ENCODE measurements at places on chromosomes 2 and 18.

- no peak for DNase-seq
Measured at GRCh38 chr2:201777043-201777442, 3.7 kb downstream of the ALS2 start.

- no peak for DNase-seq
Measured at GRCh38 chr18:37251679-37252078, 313.9 kb downstream of the CELF4 start.

- DNase-seq = no peak
Measured at GRCh38 chr2:203994735-203995134, 58.2 kb downstream of the ICOS start.

DNA sequence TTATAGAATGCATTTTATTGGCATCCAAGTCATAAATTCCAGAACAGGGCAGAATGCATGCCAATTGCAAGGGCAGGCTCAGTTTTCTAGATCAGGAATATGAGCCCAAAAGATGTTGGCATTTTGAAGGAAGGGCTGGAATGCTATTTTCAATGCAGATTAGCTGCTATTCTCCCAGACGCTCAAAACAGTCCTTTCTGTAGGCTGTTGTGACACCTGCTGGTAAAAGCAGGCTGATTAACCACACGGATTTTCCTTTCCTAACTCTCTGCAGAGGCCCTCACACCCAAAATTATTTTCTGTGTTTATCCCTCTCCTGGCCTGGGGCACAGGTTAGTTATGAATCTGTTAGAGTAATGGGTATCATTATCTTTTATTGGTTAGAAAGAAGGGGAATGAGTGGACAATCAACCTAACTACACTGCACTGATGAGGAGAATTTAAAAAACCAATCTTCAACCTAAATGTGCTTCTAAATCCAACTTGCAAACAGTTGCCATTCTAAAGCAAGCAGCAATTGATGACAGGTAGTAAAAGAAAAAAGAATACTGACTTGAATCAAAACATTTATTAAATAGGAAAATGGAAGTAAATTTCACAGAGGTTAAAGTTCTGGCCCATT is 94.0 kb downstream of the PLA2R1 start:
- DNase-seq = no peak

DNA sequence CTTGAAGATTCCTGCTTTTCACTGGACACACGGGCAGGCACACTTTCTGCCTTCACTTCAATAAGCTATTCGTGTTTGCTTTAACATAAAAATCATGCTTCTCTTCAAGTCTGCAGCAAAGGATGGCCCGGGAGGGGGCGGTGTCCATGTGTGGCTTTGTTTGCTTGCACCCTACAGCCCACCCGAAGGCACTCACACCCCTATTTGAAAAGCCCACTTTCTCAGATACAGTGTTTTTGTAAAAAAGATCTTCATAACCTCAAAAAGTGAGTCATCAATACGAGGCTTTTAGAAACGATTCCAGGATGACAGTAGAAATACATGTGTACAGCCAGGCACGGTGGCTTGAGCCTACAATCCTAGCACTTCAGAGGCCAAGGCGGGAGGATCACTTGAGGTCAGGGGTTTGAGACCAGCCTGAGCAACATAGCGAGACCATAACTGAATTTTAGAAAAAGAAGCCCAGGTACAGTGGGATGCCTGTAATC is 36.5 kb upstream of the HPCAL1 start:
- DNase-seq = no peak

GRCh38 chr2:190069936-190070696 is 7.6 kb upstream of the MSTN start:
- no peak for DNase-seq

- DNase-seq = no peak
Measured at GRCh38 chr18:9081940-9082339, 20.6 kb upstream of the NDUFV2 start.

GRCh38 chr2:85405201-85406059 is 4.7 kb downstream of the CAPG start:
- no peak for DNase-seq

DNA sequence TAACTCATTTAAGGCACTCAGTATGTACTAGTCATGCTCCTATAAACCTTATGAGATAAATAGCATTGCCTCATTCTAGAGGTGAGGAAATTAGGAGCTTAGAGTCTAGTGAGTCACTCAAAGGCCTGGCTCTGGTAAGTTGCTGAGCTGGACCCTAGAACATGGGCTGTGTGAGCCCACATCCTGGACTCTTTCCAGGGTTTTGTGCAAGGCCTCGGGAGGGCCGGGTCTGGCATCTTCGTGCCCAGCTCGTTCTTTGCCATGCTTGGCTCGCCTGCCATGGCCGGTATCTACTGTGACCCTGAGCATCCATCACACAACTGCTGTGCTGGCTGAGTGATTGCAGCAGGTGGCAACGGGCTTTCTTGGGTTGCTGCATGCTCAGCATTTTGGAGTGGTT is 168.0 kb downstream of the LPIN1 start:
- DNase-seq = no peak

- no peak for DNase-seq
Measured at GRCh38 chr18:67476585-67476984, 39.9 kb downstream of the DSEL start.

DNA sequence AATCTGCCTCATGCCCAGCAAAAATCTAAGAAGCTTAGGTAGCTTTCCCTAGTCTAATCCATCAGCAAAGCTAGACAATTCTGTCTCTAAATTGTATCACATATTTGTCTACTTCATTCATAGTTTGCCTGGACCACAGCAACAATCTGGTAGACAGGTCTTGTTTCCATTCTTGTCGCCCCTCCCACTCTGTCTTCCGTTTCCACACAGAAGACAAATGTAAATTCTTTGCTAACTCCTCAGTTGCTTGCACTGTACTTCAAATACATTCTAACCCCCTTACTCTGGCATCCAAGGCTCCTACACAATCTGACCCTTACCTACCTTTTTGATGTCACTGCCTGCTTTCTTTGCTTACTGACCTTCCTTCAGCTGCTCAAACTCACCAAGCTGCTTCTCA is 40.1 kb downstream of the THUMPD2 start:
- DNase-seq = no peak

DNA sequence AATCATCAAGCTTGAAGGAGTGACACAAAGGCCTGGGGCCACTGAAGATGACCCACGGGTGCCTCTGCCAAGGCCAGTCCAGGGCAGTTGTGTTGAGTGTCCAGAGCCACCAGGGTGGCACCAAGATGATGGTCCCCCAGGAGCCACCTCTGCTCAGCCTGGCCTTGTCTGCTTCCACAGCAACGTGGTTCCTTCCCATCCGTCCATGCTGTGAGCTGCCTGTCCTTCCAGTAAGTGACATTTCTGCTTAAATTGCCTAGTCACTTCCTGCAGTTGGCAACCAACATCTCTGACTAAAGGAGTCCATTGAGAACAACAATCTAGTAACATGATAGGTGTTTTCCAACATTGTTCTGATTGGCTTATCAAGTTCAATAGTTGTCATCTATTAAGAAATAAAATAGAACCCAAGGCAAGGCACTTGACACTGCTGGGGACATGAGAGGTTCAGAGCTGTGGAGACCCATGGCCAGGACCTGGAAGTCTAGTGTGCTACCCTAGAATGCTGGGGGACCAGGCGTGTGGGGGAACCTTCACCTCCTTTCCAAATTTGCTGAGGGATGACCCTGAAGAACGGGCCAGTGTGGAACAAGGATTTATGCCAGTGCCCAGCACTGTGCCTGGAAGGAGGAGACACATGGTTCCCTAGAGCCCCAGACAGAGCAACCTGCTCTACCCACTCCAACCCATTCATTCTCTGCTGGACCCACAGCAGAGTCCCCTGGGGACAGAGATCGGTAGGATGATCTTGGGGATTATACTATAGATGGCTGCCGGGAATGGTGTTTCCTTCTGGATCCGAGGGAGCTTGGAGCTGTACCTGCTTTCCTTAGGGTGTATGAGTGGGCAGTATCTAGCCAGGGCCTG is 98.9 kb upstream of the EPC2 start:
- no peak for DNase-seq

GRCh38 chr18:59029663-59030429 is 109.8 kb upstream of the SEC11C start:
- DNase-seq = no peak

- DNase-seq = no peak
Measured at GRCh38 chr2:129366263-129366662, 613.2 kb upstream of the RAB6C start.

- no peak for DNase-seq
Measured at GRCh38 chr18:79899609-79900445, 51.6 kb downstream of the SLC66A2 start.

DNA sequence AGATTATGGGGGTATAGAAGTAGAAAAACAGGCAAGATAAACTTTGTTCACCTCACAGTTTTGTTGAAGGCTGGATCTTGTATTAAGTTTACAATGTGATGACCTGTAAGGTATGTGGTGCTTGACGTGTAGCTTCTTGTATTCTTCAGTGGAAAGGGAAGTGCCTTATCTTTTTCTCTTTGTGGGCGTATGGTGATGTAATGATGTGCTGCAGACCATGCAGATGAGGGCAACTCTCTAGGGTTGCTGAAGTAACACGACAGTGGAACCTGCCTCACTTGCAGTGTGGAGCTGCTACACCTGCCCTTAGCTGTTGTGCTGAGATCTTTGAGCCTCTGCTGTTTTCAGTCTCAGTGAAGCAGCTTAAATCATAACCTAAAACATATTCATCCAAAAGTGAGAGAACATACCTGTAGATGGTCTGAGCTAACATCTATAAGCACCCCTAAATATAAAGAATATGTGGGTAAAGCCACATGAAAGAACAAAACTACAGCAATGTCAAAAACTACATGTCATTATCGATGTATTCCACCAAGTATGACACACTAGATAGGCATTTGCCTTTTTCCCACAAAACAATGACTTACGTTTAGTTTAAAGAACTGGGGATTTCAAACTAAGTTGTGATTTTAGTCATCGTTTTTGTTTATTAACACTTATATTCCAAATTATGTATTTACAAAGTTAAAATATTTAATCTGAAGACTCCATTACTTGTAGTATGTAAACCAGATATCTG is 1144.1 kb downstream of the CNTNAP5 start:
- no peak for DNase-seq

DNA sequence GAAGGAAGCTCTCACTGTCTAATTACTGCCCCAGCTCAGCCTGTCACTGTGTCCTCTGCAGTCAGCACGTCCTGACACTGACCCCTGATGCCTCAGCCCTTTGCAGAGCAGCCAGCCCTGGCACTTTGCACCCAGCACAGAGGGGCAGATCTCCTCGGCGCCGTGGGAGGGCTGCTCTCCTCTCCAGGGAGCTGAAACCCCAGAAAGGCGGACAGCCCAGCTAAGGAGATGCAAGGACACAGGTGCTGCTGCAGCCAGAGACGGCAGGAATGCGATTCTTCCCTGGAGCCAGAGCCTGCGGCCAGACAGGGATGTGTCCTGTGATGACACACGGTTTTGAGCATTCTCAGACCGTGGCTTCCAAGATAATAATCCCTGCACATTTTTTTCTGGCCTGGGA is 34.5 kb upstream of the SIX3 start:
- DNase-seq = no peak

- DNase-seq = no peak
Measured at GRCh38 chr2:77156599-77156998, 365.6 kb downstream of the LRRTM4 start.

DNA sequence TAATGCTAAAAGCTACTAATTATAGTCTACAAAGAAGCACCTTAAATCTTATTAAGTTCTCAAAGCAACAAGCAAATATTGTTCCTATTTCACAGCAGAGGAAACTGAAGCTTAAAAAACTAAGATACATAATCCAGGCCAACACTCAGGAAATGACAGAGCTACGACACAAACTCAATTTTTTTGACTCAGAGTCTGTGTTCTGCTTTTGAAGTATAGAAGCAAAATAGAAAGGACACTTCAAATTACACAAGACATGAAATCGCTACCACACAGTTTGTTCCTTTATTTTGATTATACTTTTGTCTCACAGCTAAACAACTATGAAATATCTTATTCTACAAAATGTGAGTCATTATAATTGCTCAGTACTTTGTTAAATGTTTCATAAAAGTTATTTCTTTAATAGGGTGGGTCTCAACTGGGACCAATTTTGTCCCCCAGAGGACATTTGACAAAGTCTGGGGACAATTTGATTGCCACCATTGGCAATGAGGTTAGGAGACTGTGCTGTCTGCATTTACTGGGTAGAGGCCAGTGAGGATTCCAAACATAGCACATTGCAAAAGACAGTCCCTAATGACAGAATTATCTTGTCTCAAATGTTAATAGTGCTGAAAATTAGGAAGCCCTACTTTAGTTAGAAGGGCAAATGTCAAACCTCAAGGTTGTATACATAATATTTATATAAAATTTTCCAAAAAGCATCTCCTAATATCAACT is 101.5 kb upstream of the GRB14 start:
- no peak for DNase-seq

GRCh38 chr2:67790622-67791021 is 272.2 kb downstream of the C1D start:
- DNase-seq = no peak

GRCh38 chr2:127437781-127438726 is 19.8 kb downstream of the PROC start:
- DNase-seq = no peak

DNA sequence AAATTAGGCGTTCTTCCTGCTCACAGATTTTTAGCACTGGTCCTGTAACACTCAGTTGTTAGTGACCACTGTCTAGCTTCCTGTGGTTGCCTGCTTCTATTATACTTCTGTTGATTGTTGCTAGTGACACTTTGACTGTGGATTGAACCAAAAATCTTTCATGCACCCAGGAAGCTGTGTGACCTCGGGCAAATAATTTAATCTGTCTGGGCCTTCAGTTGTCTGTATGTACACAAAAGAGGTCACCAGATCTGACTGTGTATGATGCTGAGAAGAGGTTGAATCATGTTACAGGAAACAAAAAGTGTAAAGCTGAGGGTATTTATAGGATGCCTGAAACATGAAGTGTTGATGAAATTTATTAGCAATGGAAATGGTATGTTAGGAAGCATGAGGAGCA is 12.7 kb downstream of the ICOS start:
- no peak for DNase-seq

DNA sequence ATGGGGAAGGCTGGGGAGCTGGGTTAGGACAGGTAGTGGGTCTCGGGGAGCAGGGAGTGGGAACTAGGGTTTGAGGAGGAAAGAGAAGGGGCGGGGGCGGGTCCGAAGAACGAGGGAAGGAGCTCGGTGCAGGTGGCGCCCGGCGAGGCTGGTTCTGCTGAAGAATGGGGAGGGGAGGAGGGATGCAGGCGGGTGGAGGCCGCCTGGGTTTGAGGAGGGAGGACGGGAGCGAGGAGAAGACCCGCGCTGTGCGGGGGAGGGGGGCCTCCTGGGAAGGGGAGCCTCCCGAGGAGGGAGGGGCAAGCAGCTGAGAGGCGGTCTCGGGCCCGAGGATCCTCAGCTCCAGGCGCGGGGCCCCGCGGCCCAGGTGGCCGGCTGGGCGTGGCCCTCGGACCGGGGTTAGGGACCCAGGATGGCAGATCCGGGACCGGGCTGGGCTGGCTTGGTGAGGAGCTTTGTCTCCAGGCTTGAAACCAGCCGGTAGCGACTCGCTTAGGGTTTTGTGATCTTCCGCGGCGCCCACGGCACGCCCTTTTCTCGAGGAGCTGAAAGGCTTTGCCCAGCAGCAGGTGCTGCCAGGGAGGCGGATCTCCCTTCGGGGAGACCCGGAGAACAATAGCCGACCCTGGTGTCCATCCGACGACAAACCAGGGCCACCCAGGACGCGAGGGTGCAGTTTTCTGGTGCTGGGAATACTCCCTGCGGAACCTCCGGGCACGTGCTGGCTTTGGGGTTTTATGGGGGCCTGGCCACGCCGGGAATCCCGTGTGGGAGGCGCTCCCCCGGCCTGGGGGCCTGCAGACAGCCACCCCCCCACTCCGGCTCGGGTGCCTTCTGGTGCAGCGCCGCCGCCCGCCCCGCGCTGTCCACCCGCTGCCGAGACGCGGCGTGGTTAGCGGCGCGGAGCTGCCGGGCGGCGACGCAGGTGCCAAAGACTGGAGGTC is 1.4 kb downstream of the DPYSL5 start:
- no peak for DNase-seq
